ENCODE measurements at places on chromosomes 1 and 21.

DNA sequence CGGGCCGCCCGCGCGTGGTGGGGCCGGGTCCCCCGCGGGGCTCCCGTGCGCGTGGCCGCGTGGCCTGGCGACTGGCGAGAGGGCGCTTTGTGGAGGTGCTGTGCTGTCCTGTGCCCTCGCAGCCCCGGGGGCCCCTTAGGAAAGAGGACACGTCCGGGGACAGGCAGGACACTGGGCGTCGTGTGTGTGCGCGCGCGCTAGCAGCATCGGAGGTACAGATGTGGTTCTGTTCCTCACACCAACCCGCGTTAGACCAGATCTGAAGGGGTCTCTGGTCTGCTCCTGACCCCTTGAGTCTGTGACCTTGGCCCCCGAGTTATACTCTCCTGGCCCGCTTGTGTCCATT lies 489 bp downstream of the ACTN2 start:
- no peak for DNase-seq

GRCh38 chr1:241460098-241460873 lies 59.3 kb downstream of the FH start:
- no peak for DNase-seq

DNA sequence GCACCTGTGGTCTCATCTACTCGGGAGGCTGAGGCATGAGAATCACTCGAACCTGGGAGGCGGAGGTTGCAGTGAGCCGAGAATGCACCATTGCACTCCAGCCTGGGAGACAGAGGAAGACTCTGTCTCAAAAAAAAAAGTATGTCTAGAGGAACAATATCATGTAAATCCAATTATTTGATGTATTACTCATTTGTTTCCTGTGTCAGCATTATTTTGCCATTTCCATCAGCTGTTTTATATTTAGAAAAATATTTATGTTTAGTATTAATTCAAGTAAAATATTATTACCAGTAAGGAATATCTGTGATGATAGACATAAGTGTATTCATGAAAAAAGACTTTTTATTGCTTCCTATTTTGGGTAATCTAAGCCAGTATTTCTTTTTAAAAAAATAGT lies 13.0 kb downstream of the TDRKH start:
- DNase-seq: no peak

- no peak for DNase-seq
These were observed 1.7 kb downstream of the BTG2 start for GRCh38 chr1:203306965-203307541.

- DNase-seq: no peak
These were observed 80.6 kb downstream of the CENPF start for GRCh38 chr1:214683621-214684020.

- no peak for DNase-seq
These were observed 2.1 kb downstream of the BRINP3 start for GRCh38 chr1:190475421-190476141.

- DNase-seq: no peak
These were observed 201.1 kb downstream of the BACH1 start for GRCh38 chr21:29499734-29500343.

GRCh38 chr1:238469146-238469631 lies 578.5 kb upstream of the ZP4 start:
- DNase-seq: no peak
